ENCODE measurements at places on chromosomes 7 and 10.

DNA sequence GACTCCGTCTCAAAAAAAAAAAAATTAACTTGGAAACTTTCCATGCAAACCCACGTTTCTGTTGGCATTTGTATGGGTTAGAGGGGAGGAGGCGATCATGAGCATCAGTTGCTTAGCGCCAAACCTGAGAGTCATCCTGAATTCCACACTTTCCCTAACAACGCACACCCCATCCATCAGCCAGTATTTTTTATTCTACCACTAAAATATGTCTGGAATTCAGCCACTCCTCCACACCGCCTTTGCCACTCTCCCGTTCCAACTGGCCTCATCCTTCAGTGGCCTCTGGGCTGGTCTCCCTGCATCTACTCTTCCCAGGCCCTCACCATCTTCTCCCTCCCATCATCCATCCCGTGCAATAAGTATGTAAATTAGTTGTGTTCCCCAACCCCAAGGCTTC lies 4.7 kb upstream of the LMBR1 start:
- DNase-seq, result no peak

DNA sequence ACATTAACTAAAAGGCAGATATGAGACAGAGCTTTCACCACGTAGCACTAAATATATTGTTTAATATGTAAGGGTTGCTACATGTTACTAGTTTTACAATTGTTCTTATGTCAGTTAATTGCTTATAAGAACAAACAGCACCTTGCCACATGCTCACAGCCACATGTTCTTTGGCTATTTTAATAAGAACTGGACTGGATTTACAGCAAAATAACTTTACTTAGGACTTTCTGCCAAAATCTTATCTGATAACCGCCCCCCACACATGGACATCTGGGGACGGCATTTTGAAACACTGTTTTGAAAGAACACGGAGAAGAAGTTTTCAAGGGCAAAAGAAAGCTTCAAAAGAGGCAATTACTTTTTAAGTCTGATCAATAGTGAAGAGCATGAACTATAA lies 45.3 kb downstream of the JAZF1 start:
- DNase-seq, result no peak

DNA sequence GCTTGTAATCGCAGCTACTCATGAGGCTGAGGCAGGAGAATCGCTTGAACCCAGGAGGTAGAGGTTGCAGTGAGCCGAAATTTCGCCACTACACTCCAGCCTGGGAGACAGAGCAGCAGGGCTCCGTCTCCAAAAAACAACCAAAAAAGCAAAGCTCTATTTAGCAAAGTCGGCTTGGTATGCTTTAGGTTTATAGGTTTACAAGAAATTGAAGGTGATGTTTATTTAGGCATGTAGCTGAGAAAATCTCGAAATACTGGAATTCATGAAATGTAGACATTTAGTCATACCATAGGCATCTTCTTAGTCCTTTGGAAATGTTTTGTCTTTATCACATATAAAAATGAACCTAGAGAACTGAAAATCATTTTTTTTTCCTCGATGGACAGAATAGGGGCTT lies 453.8 kb upstream of the ANKRD30A start:
- no peak for DNase-seq

DNA sequence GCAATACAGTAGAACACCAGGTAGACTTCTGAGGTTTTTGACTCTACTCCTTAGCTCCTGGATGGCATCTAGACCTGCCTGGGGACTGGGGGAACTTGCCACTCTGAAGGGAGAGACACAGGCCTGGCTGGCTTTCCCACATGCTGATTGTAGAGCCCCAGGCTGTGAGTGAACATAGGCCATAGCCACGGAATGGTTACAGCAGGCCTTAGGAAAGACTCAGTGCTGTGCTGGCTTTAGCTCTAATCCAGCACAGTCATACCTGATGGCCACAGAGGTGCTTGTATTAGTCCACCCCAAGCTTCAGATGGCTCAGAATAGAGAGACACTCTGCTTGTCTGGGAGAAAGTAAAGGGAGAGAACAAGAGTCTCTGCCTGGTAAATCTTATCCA lies 35.0 kb upstream of the ARHGAP12 start:
- DNase-seq, result no peak

DNA sequence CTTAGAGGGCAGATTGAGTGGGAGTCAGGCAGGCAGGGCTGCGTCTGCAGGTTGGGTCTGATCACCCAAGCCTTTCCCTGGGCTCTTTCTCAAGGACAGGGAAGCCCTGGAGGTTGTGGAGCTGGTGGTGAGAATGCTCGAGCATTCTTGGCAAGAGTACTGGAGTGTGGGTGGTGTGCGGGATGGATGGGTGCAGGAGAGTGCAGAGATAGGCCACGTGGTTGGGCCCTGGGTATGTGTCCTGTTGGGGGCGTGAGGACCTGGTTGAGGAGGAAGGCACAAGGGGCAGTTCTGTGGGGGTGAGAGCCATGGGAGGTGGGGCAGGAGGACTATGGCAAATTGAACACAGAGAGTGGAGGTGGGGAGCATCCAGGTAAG lies 135.9 kb downstream of the PTPN20 start:
- no peak for DNase-seq

- no peak for DNase-seq
Measured at GRCh38 chr10:69489506-69490090, 38.3 kb downstream of the TSPAN15 start.

DNA sequence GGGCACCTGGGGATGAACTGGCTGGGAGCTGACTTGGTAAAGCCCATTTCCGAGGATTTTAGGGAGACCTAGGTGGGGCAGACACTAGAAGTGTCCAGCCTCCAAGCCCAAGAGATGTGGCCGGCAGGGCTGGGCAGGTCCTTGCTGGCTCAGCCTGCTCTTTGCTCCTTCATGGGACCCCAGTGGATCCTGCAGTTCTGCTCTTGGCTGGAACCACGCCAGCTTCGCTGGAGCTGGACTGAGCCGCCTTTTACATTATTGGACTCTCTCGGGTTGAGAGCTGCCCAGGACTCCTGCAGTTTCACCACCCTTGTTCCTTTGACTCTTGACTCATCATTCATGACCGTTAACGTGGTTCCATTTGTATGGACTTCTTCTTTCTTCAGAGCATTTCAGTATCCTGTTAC lies 5.7 kb downstream of the PPIF start:
- DNase-seq, result no peak

DNA sequence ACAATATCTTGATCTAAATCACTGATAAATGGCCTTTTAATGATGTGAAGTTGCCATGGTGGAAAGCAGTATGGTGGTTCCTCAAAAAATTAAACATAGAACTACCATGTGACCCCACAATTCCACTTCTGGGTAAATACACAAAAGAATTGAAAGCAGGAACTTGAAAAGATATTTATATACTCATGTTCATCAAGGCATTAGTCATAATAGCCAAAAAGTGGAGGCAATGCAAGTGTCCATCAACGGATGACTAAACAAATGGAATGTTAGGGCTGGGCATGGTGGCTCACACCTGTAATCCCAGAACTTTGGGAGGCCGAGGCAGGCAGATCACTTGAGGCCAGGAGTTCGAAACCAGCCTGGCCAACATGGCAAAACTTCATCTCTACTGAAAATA lies 2.0 kb upstream of the DNAJC12 start:
- no peak for DNase-seq

Measured in stimulated activated CD8-positive, alpha-beta memory T cell treated with anti-CD3 and anti-CD28 coated beads, Interleukin-4, amount 100 ng/mL, for 1 hour (primary cell).